GM12878 (cell line): ENCODE measurements at places on chromosomes 7 and 10. TPM values are rescaled to one million over a fixed set of nuclear protein-coding genes. Genes with fewer than 3 reads are reported as not detected.

DNA sequence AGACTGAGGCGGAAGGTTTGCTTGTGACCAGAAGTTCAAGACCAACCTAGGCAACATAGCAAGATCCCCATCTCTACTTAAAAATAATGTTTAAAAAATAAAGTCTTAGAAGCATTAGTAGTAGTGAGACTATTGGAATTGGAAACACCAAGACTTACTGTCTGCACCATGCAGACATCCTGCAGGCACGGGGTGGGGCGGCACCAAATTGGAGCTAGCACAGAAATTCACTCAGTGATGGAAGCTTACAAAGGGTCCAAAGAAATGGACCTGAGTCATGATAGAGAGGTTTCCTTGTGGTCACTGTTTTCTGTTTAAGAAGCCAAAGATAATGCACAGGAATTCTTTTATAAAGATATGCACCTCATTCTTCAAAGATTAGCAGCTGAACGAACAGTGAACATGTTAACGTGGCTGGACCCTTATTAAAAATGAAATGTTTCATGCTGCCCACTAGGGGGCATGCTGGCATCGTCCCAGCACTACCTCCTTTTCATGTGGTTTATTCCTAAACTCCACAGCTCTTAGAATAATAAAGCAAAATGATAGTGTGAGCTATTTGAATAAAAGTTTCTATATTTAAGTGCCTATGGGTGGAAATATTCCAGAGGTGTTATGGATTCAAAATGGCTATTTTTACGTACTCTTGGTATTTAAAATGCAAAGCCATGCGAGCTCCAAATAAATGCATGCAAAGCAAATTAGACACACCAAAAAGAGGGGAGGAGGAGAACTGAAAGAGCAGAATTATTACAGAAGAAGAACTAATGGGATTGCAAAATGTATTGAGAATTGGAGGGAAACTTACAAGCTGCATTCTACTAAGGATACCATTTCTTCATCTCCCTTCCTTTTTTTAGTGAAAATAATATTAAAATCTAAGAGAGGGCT is 28.6 kb downstream of the PDSS1 start:
- H3K27me3 ChIP-seq, result no peaks in the 10 kb centered on the region
- no peak overlapping the region for H3K4me3 ChIP-seq
- no peak for DNase-seq
- H3K36me3 ChIP-seq, result peaks cover 21% of the 10 kb centered on the region; the same call in 1 of the 2 replicates
- H3K27ac ChIP-seq, result no peak overlapping the region

The PNLIP gene
- total RNA-seq, result 1.1 and 2.4 TPM in 2 replicates

The EEF1AKMT2 gene
- total RNA-seq, result 18.2 and 21.8 TPM in 2 replicates

The ERVW-1 gene
- not detected in 2 replicates for total RNA-seq

- DNase-seq, result no peak
- no peaks in the 10 kb centered on the region for H3K36me3 ChIP-seq
- H3K27ac ChIP-seq, result no peak overlapping the region
- H3K4me3 ChIP-seq, result no peak overlapping the region
- H3K27me3 ChIP-seq, result no peaks in the 10 kb centered on the region
- no peaks in the 10 kb centered on the region for H3K4me1 ChIP-seq
Observed at GRCh38 chr7:16400893-16401275, 20.5 kb downstream of the CRPPA start.

DNA sequence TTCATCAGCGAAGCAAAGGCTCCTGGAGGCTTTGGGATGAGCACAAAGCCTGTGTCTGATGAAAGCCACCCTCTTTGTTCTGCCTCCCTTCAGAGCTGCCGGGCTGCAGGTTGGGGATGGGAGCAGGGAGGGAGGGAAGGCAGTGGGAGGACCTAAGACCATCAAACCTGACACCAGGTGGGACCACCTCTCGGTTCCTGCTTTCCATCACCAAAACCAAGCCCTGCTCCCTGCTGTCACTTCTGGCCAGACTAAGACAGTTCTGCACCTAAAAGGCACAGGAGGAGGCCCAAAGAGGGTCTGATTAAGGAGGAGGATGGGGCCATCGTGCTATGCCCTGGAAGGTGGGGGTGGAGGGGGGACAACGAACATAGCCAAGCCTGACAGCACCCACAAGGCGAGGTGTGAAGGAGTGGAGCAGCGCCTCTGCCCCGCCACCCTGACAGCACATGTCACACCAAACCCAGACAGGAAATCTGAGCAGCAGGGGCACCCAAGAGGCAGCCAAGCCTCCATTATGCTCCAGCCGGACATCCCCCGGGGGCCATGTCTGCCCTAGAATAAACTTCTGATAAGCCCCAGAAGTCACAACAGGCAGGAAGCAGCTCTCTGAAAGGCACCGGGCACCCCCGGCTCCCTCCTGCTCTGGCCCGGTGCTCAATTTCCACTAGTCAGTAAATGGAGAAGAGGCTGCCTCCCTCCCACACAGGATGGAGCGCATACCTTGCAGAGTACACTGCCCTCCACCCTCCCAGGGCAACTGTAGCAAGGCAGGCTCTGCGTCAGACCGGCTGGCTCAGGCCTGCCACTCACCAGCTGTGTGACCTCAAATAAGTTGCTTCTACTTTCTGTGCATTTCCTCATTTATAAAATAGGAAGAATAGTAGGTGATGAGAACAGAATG is 48.9 kb downstream of the DLG5 start:
- no peaks in the 10 kb centered on the region for H3K36me3 ChIP-seq
- peaks cover 27% of the 10 kb centered on the region for H3K4me1 ChIP-seq
- 0 out of 2 replicates have a peak overlapping the region, but pooled peaks have one; percentile 14 for H3K27ac ChIP-seq
- H3K4me3 ChIP-seq, result no peak overlapping the region

DNA sequence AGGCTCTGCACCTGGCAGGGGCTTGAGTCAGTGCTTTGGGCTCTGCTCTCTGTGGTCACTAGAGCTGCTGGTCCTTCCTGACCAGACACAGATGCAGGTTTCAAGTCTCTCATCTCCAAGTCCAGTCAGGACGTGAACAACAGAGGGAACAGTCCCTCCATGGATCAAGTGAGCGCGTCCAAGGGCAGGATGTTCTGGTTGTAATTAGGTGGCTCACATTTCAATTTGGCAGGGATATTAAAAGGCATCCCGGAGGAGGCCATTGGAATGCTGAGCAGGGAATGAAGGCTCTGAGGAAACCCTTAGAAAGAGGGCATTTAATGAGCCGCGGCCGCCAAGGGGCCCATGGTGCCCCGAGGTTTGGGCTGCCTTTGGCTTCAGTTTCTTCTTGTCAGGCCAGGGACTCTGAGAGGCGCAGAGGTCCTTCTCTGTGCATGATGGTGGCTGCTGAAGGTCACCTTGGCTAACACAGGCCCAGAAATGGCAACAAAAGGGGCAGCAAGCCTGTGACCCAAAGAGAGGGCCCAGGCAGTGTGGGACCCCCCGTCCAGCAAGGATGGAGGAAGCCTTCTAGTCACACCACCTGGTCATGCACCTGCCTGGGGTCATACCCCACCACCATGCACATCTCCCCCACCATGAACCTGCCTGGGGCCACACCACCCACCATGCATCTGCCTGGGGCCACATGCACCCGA is 30.7 kb upstream of the INPP5A start:
- no peak for DNase-seq
- H3K36me3 ChIP-seq, result no peaks in the 10 kb centered on the region
- no peaks in the 10 kb centered on the region for H3K4me1 ChIP-seq
- no peak overlapping the region for H3K27ac ChIP-seq
- no peak overlapping the region for H3K4me3 ChIP-seq
- H3K27me3 ChIP-seq, result no peaks in the 10 kb centered on the region; the same call in 1 of the 2 replicates

- H3K36me3 ChIP-seq, result no peaks in the 10 kb centered on the region
- DNase-seq, result no peak
- H3K27me3 ChIP-seq, result peaks cover 10% of the 10 kb centered on the region
- H3K27ac ChIP-seq, result no peak overlapping the region
- no peak overlapping the region for H3K4me3 ChIP-seq
Observed at GRCh38 chr10:17452060-17452841, 2.1 kb downstream of the ST8SIA6 start.

The FAM241B gene
- total RNA-seq, result 0.37 and 0.62 TPM in 2 replicates

The LIPF gene
- total RNA-seq, result not detected in 2 replicates

GRCh38 chr10:131795761-131796160 is 105.0 kb upstream of the PPP2R2D start:
- no peaks in the 10 kb centered on the region for H3K27me3 ChIP-seq
- DNase-seq, result no peak
- H3K4me1 ChIP-seq, result no peaks in the 10 kb centered on the region
- H3K27ac ChIP-seq, result no peak overlapping the region

DNA sequence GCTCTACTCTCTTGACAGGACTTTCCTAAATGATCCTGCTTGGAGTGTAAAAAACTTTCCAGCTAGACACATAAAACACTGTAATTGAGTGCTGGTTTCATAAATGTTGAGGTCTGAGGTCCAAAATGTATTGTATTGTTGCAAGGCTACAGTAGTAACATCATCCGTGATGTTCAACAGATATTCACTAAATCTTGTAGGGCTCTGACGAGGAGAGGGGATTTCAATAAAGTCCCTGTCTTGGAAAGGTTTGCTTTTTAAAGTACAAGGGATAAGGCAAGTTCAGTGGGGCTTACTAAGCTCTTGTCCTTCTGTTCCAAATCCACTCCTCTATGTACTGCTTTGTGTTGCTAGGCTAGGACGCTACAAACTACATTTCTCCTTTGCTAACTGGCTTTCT is 48.9 kb downstream of the FHIP2A start:
- H3K27me3 ChIP-seq, result no peaks in the 10 kb centered on the region
- H3K4me1 ChIP-seq, result no peaks in the 10 kb centered on the region
- no peak for DNase-seq
- no peaks in the 10 kb centered on the region for H3K36me3 ChIP-seq
- H3K27ac ChIP-seq, result no peak overlapping the region

The NPFFR1 gene
- total RNA-seq, result not detected in 2 replicates

- H3K36me3 ChIP-seq, result no peaks in the 10 kb centered on the region
- no peak overlapping the region for H3K27ac ChIP-seq
- no peaks in the 10 kb centered on the region for H3K27me3 ChIP-seq
- no peak for DNase-seq
Observed at GRCh38 chr7:150867605-150868004, 15.3 kb downstream of the AOC1 start.
